ENCODE measurements at places on chromosomes 12 and 14.

DNA sequence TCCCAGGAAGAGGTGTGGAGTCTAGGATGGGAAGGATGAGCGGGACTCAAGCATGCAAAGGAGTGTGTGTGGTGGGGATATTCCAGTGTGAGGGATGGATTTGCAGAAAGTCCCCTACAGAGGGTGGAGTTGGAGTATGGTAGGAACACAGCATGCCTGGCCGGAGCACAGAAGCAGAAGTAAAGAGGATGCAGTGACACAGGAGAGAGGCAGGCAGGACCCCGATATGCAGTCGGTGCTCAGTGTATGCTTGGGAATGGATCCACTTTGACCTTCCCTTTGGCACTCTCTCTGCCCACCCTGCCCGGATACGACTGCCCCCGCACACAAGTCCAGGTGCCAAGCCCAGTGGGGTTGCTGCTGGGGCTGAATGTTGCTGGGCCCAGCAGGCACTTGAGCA is 21.3 kb downstream of the WSCD2 start:
- DNase-seq = no peak

DNA sequence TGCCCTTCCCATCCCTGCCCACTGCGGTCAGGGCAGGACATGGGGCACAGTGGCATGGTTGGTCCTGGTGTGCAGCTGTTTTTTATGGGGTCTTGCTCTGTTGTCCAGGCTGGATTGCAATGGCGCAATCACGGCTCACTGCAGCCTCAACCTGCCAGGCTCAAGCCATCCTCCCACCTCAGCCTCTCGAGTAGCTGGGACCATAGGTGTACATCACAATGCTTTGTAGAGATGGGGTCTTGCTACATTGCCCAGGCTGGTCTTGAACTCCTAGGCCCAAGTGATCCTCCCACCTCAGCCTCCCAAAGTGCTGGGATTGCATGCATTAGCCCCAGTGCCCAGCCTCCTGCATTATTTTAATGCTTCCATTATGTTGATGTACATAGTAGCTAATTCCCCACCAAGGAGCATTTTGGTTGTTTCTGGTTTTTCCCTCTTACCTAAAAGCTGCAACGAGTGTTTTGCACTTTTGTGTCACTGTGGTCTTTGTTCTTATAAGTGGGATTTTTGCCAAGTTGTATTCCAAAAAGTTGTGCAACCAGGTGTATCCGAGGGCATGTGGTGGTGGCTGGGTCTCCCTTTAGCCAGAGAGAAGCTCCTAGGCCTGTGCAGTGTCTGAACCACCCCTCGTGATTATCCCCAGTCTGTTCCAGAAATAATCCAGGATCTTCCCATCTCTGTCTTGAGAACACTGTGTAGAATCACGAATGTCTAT is 10.3 kb downstream of the TCHP start:
- DNase-seq = no peak

- DNase-seq = no peak
Measured at GRCh38 chr12:77594366-77594765, 236.3 kb upstream of the NAV3 start.

DNA sequence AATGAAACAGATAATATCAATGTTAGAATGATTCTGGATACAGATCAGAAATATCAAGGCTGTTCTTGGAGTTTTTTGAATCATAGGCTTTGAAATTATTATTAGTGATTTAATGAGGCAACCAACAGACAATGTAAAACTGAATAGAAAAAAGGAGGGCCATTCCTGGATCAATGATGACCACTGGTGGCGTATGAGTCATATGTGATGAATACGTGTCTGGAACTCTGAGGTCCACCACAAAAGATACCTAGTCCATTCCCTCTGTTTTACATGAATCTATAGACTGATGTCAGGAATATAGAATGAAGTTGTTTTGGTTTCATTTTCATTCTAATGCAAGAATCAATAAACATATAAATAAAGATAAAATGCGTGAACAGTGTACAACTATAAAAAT is 78.3 kb upstream of the RTL1 start:
- no peak for DNase-seq

- no peak for DNase-seq
Measured at GRCh38 chr12:103379670-103380069, 116.1 kb downstream of the C12orf42 start.

- DNase-seq = no peak
Measured at GRCh38 chr14:23349156-23349845, 3.4 kb downstream of the SLC22A17 start.

DNA sequence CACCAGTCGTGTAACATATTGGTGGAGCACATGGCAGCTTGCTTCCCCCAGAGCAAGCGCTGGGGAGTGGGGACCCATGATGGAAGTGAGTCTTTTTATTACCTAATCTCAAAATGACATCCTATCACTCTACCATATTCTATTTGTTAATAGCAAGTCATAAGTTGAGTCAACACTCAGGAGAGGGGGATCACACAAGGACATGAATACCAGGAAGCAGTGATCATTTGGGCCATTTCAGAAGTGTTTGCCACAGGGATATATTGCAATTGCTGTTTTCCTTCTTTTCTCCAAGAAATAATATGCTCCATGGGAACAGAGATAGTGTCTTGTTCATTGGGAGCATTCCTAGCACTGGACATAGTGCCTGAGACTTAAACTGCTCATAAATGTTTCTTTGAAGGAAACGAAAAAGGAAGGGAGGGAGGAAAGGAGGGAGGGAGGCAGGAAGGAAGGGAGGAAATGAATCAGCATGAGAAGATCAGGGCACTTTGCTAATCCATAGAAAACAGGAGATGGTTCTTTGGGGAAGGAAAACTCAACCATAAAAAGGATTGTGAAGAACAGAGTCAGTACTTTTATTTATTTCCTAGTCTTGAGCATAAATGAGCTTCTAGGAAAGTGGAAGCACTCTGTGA is 39.2 kb upstream of the EEA1 start:
- DNase-seq = no peak

DNA sequence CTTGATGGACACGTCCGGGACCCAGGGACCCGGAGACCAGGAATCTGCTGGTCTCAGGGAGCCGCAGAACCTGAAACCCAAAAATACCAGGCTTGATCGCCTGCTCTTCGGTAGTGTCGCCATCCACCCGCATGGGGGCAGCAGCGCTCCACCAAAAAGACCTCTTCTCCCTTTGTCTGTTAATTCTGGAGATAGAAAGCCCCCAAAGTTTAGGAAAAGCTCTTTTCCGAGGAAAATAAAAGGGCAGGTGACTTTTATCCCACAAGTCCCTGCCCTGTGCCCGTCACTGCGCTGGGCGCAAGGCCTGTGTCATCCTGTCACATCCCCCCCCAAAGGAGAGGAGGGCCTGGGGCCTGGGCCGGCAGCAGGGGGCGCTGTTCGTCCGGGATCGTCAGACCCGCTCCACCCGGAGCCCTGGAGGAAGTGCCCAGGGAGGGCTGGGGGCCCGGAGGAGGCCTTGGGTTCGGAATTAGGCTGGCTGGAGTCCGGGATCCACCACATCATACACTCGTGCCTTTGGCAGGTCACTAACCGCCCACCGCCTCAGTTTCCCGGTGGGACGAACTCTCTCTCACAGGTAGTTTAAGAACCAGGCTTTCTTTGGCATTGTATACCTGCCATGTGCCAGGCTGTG is 31.9 kb downstream of the DAD1 start:
- peak; percentile 46 for DNase-seq

- DNase-seq = no peak
Measured at GRCh38 chr14:49924852-49925251, 32.0 kb downstream of the ARF6 start.

GRCh38 chr14:57352396-57353170 is 37.8 kb upstream of the NAA30 start:
- DNase-seq = no peak

GRCh38 chr12:47281667-47282171 is 202.0 kb upstream of the AMIGO2 start:
- no peak for DNase-seq

- no peak for DNase-seq
Measured at GRCh38 chr12:121189131-121189530, 20.8 kb upstream of the P2RX4 start.

DNA sequence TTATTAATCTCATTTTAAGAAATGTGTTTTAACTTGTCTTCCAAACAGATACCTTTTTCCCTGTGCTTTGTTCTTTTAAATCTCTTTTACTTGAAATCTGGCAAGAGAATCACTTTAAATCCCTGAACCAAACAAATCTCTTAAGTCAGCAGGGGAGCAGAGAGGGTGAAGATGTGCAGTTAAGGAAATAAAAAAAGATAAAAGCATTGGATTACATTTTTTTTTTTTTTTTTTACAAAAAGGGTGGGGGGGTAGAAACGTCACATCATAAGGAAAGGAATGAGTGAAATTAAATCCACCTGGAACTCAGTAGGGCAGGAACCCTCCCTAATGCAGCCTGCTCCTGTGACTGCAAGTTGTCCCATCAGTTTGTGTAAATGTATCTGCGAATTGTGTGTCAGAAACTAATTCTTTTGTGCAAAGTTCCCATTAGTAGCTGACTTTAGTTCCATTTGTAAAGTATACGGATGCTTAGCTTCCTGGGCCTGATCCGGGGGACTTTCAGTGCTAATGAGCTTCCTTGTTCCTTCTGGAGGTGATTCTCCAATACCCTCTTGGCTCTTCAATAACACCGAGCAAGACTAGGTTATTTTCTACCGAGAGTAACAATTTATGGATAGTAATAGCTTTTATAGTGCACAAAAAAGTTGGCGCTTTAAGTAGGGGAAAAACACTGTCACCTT is 1.5 kb downstream of the TTC6 start:
- no peak for DNase-seq

GRCh38 chr14:67875175-67876006 is 55.8 kb downstream of the RAD51B start:
- DNase-seq = no peak

GRCh38 chr12:72612171-72612570 is 340.0 kb downstream of the TRHDE start:
- no peak for DNase-seq

DNA sequence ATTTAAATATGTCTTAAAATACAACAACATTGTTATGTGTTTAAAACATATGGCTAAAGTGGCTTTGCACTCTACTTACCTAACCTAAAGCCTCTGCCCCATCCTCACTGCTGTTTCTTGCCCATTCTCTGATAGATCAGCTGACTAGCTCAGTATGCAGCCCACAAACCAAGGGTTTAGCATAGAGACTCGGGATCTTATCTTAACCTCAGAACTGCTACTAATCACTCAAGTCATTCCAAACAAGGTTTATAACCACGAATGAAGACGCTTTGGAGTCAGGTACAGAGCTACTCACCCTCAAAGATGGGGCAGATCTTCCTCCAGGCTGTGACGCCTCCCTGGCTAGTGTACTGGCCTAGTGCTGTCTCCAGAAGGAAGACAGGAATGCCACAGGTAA is 19.3 kb downstream of the SLC6A13 start:
- DNase-seq = no peak

DNA sequence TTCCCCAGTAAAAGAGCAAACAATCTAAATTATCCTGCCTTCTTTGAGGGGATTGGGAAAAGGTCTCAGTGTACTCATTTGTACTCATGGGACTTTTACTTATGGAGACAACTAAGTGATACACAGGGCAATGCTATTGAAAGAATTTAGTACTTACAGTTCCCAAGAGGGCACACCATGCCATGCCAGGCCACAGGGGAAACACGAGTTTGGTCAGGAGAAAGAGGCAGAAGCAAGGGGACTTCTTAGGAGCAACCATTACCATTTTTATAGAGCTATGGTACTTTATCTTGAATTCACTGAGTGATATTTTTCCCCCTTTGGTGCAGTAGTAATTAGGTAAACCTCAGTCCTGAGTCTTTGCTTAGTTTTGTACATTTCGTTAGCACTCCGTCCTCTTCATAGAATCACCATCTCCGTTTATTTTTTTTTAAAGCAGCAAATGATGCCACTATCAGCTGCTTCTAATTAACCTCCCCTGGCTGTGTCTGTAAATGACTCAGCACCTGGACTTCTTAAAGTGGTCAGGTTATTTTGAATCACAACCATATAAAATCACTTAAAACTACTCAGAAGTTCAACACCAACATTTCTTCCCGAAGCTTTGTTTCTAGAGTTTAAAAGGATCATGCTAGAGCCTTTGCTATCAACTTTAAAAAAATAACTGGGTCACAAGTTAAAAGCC is 5.9 kb upstream of the WASHC3 start:
- DNase-seq = no peak

DNA sequence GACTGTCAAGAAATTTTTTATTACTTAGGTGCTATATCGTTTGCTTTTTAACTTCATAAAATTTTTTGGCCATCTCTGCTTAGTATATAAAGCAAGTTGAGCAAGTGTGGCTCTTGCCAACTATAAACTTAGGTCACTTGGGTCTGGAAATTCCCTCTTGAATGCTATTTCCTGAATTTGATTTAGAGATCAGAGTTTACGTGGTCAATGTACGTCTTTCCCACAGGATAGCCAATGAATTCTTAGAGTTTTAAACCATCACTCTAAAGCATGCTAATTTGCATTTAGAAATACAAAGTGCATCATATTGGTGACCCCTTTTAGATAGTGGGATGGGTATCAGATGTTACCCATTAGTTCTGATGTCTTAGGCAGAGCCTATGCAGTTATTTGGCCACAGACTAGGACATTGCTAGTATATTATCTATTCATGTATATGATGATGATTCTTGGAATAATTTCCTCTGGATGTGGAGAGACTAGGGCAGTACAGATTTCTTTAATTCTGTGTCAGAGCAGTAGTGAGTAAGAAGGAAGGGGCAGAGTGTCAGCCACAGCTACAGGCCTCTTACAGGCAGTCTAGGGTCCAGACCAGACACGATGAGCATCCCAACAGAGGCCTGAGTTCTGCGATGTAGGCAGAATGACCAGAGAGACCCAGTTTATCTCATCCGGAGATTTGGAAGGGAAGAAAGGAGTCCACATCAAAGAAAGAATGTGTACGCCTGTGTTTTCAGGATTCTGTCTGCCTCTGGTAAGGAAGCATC is 30.3 kb downstream of the SCN8A start:
- DNase-seq = no peak

DNA sequence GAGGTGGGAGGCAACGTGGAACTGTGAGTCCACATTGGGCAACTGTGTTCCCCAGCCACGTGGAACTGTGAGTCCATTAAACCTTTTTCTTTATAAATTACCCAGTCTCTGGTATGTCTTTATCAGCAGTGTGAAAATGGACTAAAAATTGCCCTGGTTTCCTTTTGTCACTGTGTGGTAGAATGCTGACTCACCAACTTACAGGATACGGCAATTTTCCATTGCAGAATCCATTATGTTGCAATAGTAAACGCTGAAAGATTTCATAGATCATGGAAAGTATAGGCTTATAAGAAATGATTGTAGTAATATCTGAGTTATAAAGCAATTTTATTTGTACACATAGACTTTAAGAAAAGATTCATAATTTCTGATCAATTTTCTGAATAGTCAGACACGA is 93.0 kb downstream of the GTF2A1 start:
- DNase-seq = no peak

GRCh38 chr12:56469007-56469930 is 891 bp downstream of the SPRYD4 start:
- DNase-seq = no peak
